ENCODE measurements at places on chromosomes 12 and 14.

DNA sequence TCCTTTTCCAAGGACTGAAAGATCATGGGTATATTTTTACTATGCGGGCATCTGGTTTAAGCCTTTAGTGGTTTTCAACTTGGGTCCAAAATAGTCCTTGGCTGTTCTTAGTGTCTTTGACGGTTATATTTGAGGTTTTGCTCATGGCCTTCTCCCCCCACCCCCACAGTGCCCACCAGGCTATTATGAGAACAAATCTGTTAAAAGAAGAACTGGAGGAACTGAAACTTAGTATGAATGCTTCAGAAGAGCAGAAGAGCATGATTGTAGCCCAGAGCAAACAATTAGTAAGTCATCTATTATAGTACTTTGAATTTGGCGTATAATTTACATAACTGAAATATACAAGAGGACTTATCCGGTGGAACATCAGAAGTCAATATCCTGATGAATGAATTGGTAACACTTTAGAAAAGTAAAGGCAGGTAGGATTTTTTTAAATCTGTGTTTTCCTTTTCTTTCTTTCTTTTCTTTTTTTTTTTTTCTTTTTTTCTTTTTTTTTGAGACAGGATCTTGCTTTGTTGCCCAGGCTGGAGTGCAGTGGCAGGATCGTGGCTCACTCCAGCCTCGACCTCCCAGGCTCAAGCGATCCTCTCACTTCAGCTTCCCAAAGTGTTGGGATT lies 71.8 kb upstream of the BCAT1 start:
- no peak for DNase-seq

DNA sequence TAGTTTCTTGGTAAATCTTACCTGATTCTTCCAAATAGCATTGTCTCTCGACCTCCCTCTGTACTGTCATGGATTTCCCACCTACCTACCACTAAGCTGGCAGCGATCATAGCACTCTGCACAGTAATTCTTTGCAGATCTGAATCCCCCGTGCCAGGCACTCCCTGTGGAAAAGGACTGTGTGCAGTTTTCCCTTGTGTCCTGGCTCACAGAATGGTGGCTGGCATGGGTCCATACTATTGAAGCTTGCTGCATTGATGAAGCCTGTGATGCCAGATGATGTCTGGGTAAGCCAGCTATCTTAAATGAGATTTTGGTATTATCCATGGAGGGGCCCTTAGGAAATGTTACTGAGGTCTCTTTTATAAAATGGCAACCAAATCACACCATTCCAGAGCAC lies 135.7 kb downstream of the RPAP3 start:
- no peak for DNase-seq

GRCh38 chr14:91896419-91896818 lies 29.1 kb upstream of the TC2N start:
- no peak for DNase-seq

GRCh38 chr12:14213542-14213941 lies 151.9 kb upstream of the ATF7IP start:
- no peak for DNase-seq

GRCh38 chr12:118830296-118830695 lies 151.0 kb upstream of the SRRM4 start:
- no peak for DNase-seq

DNA sequence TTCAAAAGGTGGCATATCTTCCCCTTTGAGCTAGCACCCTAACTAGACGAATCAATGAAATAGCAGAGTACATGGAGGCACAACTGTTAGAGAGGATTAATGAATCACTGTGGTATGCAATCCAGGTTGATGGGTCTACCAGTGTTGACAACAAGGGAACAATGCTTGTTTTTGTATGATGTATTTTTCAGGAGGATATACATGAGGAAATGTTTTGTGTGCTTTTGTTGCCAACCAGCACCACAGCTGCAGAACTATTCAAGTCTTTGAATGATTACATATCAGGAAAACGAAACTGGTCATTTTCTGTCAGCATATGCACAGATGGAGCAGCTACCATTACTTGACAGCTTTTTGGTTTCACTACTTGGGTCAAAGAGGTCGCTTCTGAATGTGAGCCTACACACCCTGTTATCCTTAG lies 142.6 kb downstream of the GPHN start:
- DNase-seq: no peak

GRCh38 chr12:26528943-26529342 lies 304.1 kb downstream of the ITPR2 start:
- DNase-seq: no peak

DNA sequence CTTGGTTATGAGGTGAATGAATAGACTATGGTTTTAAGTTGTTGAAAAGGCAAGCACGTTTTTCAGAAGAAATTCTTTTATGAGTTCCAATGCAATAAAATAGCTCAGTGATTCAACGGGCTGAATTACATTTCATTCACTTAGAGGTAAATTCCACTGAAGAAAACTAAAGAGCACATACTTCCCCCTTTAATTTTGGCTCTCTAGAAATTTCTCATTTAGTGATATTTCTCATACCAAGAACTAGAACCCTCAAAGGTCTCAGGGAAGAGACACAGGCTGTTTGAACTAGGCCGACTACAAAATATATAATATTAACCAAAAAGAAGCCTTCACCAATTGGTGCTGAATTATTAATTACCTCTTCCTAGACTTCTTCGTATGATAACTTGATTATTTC lies 68.6 kb downstream of the TAOK3 start:
- DNase-seq: no peak

- no peak for DNase-seq
These were observed 545.0 kb upstream of the FBXO33 start for GRCh38 chr14:39977198-39977597.

- no peak for DNase-seq
These were observed 8.5 kb upstream of the RFLNA start for GRCh38 chr12:124286414-124286813.

- no peak for DNase-seq
These were observed 506 bp downstream of the TMEM132D start for GRCh38 chr12:129903092-129903945.

DNA sequence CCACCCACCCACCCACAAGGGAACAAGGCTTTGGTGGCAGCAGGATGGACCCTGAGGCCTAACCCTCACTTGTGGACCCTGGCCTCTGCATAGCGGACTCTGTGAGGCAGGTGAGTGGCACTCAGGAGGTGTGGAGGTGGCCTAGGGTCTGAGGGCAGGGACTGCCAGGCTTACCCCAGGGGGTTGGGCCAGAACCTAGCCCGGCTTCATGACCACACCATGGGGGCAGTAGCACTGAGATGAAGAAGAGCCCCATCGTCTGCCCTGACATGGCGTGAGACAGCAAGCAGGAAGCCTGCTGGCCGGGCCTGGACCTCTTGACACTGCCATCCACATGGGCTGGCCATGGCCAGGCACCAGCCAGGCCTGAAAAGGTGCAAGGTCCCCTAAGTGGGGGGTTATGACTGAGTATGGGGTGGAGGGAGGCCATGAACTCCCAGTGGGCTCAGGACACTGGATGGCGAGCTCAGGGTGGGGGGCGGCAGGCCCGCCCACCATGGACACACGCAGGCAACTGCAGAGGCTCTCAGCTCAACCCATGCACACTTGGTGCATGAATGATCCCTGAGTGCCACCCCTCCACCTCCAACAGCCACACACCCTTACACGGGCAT lies 29.3 kb downstream of the JAG2 start:
- no peak for DNase-seq

- DNase-seq: no peak
These were observed 51.9 kb upstream of the NUDT4 start for GRCh38 chr12:93325855-93326254.

- DNase-seq: no peak
These were observed 52.7 kb downstream of the NFKBIA start for GRCh38 chr14:35351897-35352273.

DNA sequence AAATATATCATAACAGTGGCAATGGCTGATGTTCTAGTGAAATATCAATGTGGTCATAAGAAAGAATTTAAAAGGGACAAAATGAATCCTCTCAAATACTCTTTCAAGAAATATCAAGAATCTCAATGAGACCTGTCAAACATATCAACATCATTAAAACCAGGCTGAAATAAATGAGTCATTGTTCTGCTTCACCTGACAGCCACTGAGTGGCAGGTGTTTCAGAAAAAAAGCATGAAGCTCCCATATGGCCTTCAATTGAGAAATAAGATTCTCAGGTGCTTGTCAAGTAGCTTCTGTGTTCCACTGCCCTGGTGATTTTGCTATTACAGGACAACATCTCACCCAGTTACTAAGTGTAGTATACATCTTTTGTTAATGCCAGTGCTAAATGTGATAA lies 21.5 kb downstream of the ANAPC5 start:
- DNase-seq: no peak

GRCh38 chr14:25308244-25308643 lies 258.3 kb upstream of the STXBP6 start:
- no peak for DNase-seq

DNA sequence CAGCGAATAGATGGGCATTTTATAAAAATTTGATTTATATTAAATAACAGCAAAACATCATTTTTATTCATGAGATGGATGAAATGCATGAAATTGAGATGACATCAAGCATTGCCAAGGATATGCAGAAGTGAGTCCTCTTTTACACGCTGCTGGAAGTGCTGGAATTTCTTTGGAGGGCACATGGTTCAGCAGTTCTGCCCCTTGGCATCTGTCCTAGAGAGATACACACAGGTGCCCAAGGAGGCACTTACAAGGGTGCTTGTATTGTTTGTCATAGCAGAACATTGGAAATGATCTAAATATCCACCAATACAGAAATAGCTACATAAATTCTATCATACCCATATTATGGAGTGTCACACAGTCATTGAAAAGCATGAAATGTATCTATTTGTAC lies 441.1 kb upstream of the TMPO start:
- DNase-seq: no peak

DNA sequence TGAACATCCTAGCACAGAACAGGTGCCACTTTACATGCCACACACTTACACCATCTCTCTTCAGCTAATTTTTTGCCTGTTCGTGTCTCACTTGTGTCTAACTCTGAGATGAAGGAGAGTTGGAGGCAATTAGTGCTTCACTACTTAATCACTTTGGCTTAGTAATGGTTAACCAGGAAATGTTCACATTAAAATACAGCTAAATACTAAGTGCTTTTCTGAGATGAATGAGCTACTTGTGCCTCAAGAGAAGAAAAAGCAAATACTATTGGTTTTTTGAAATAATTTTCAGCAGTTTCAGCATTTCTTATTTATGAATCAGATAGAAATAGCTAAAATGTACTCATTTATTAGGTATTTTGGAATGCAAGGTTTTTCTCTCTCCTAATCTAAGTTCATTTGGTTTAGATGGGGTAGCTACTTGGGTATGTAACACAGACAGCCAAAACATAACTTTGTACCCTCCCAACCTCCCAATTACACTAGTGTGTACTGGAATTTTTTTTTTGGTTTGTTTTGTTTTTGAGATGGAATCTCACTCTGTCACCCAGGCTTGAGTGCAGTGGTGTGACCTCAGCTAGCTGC lies 1474.1 kb upstream of the SEL1L start:
- no peak for DNase-seq

- DNase-seq: no peak
These were observed 30.0 kb downstream of the CEP83 start for GRCh38 chr12:94429633-94430032.

DNA sequence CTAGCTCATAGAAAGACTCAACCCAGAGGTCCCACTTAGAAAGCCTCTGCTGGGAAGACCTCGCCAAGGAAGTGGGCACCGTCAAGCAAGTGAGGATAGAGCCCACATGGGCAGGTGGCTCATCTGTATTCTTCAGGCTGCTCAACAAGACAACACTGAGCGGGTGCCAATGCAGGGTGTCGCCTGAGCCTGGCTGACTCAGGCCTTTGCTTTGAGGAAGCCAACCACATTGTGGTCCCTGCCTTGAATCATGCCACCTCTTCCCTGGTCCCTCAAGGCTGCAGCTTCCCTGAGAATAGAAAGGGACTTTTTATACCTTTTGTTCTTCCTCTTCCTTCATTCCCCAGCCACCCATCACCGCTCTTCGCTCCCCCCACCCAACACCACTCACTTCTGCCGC lies 2.1 kb upstream of the RNASE13 start:
- no peak for DNase-seq

DNA sequence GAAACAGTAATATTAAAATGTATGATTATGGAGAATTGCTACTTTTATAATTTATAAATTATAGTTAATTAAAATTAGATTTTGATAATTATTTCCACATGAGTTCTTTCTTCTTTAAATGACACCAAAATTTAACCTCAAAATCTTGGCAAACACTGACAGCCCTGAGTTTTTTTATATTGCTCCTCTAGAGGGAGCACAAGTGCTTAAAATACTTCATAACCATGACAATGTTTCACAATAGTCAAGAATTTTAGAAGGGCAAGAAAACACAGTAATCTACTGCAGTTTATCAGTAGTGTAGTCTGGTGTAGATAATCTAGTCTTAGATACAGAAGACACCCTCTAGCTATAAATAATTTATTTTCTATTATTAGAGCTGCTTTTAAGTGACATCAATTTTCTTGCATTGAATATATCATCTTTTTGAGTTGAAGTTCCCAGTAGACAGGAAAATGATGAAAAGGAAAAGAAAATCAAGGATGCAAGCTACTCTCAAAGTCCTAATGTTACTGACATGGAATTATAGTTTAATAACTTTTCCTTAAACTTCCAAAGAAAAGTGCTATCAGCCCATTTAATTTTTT lies 14.3 kb upstream of the PTGER2 start:
- no peak for DNase-seq

- peak; percentile 4 for DNase-seq
These were observed 54.0 kb downstream of the ZNF641 start for GRCh38 chr12:48296586-48297282.

DNA sequence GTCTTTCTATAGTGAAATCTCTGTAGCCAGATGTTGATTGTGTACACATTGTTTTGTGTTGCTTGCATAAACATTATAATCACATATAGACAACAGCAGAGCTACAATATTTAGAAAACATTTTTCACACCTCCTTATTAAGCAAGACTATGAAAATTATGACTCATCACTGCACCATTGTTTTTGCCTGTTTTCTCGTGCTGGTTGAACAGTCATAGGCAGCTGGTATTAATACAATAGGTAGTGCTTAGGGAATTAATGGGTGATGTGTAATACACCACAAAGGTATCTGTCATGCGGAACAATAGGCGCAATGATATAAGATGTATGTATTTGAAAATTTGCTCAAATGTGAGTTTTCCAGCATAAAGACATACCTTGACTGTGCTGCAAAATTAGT lies 449.3 kb downstream of the FOXG1 start:
- DNase-seq: no peak

DNA sequence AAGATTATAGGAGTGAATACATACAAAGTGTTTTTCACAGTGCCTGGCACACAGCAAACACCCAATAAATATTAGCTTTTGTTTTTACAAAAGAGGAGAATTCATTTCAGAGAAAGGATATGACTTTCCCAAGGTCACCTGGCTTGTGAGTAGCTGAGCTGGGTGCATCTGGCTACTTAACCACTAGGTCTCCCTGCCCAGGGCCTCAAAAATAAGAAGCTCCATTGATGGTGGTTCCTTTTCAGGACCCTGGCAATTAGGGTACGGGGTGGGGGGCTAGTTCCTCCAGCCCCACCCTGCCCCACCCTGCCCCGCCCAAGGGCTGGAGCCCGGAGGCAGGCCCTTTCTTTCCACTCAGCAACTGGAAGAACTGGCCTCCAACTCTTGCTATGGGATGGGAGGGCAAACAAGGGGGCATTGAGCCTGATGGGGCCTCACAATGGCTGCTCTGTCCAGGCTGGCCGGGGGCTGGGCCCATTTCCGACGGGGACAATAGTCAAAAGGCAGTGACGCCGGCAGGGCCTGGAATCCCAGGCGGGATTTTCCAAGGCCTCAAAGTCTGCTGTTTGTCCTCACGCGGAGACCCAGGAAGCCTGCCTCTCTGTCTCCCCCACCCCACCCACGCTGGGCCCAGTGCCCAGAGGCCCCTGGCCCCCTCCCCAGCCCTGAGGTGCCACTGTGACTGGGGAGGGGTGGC lies 8.2 kb upstream of the ATG101 start:
- DNase-seq: no peak

GRCh38 chr12:3335078-3335487 lies 155.9 kb upstream of the PRMT8 start:
- no peak for DNase-seq

Measured in activated CD4-positive, CD25-positive, alpha-beta regulatory T cell (primary cell).